Stimulated activated CD4-positive, alpha-beta T cell treated with anti-CD3 and anti-CD28 coated beads, Interleukin-15, amount 100 ng/mL, for 1 hour (primary cell): ENCODE measurements at places on chromosomes 11 and 22.

DNA sequence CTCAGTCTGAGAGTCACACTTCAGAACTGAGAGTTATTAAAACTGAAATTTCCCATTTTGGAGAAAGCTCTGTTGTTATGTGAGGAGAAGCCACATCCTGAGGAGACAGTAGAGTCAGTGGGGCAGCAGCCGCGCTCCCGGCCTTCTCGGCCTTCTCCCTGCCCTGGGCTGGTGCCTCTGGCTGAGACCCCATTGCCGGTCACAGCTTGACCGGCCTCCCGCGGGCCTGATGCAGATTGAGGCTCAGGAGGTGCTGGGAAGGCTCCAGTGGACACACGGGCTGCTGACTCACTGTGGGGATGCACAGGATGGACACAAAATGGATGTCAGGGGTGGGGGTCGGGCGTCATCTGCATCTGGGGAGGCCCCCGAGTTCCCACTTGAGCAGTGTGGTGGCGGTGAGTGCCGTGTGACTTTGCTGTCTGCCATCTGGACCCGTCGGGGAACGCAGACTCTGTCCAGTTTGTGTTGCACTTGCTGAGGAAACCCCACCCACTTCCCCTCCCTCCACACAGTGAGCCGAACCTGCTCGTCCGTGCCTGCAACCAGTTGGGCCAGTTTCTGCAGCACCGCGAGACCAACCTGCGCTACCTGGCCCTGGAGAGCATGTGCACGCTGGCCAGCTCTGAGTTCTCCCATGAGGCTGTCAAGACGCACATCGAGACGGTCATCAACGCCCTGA lies 50.1 kb downstream of the MUC6 start:
- no peak for DNase-seq

- no peak for DNase-seq
Measured at GRCh38 chr11:104003491-104003890, 32.9 kb upstream of the DDI1 start.

GRCh38 chr11:123976770-123977560 lies 616 bp downstream of the OR10S1 start:
- DNase-seq = no peak

- no peak for DNase-seq
Measured at GRCh38 chr11:73808052-73808451, 20.4 kb downstream of the MRPL48 start.

DNA sequence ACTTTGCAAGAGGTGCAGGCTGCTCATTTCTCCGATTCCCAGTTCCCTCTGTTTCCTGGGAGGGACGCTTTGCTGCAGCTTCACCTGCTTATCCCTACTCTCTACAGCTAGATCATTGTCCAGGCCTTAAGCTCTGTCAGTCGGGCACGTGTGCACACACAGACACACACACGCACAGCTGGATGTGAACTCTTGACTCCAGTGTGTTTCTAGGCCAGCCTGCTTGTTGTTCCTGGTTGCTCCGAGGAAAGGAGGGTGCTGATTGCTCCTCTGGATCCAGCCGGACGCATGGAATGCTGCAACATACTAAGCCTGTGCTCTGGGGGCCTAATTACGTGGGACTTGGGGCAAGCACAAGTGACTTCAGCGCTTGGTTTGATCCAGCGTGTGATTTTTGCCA lies 19.7 kb downstream of the ZNRF3 start:
- no peak for DNase-seq

DNA sequence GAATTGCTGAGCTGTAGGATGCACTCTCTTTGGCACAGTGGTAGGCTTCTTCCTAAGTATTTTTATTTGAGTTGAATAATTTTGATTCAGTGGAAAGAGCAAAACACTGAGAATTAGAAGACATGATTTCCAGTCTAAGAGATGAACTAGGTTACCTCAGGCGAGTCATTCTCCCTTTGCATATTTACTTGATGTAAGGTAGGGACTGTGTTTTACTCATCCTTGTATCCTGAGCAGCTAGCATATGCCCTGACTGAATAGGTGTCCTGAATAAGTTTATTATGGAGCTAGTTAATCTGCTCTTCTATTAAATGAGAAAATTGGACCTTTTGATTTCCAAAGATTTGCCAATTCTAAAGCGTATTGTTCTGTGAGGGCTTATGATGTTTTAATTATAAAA lies 50.7 kb downstream of the STIM1 start:
- DNase-seq = no peak

GRCh38 chr11:20564846-20565635 lies 34.4 kb upstream of the SLC6A5 start:
- DNase-seq = no peak

DNA sequence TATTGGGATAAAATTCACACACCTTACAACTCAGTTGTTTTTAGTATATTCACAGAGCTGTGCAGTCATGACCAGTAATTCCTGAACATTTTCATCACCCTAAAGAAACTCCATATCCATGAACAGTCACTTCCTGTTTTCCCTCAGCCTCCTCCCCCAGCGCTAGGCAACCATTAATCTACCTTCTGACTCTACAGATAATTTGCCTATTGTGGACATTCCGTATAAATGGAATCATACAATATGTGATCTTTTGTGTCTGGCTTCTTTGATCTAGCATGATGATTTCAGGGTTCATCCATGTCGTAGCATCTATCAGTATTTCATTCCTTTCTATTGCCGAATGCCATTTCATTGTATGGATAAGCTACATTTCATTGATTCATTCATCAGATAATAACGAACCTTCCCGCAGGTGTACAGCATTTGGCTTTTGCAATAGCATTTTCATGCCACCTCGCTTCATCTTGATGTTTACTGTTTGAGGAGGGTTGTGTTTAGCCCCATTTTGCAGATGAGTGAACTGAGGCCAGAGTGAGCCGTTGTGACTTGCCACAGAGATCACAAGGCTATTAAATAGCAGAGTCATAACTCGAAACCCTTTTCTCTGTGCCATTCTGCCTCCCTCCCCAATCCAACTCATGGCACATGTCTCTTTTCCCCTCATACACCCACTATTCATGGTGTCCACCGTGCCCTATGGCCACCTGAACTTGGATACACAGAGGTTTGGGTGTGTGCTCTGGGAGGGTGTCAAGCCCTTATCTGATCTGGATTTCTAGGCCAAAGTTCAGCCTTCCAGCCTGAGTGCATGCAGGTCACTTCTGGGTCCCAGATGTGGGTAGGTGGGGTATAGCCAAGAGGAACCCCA lies 11.1 kb upstream of the MYH9 start:
- DNase-seq = no peak

DNA sequence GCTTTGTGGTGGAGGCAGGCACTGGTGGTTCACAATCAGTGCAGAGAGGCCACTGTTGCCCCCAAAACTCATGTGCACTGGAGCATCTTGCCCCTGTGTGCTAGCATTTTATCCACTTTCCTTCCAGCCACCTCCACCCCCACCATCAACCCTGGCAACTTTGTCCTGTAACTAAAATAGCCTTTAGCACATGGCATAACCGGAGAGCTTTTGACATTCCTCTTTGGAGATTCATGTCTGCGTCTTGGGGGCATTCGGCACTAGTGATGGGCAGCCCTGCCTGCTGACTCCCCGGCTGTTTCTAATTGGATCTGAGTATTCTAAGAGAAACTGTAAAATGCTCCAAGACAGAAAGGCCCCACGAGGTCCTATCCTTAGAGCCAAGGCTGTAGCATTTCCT lies 15.8 kb downstream of the SHISA8 start:
- DNase-seq = no peak

DNA sequence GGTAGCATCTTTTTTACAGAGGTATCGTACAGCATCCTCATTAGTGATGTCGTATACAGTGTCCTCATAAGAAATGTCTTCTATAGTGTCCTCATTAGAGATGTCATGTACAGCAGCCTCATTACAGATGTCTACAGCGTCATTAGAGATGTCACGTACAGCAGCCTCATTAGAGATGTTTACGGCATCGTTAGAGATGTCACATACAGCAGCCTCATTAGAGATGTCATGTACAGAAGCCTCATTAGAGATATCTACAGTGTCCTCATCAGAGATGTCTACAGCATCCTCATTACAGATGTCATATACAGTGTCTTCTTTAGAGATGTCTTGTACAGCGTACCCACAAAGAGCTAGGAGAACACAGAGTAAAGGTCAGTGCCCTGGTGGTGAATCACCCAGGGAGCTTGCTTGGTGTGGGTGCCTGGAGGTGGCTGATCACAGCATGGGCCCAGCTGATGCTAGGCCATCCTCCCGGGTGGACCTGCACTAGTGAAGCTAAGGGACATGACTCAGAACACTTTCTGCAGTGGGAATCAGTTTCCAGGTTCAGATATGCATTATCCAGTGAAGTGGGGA lies 109.2 kb downstream of the IGLL1 start:
- no peak for DNase-seq

- DNase-seq = no peak
Measured at GRCh38 chr11:78037825-78038620, 14.9 kb upstream of the KCTD14 start.

- no peak for DNase-seq
Measured at GRCh38 chr11:134026655-134027343, 42.1 kb upstream of the JAM3 start.

DNA sequence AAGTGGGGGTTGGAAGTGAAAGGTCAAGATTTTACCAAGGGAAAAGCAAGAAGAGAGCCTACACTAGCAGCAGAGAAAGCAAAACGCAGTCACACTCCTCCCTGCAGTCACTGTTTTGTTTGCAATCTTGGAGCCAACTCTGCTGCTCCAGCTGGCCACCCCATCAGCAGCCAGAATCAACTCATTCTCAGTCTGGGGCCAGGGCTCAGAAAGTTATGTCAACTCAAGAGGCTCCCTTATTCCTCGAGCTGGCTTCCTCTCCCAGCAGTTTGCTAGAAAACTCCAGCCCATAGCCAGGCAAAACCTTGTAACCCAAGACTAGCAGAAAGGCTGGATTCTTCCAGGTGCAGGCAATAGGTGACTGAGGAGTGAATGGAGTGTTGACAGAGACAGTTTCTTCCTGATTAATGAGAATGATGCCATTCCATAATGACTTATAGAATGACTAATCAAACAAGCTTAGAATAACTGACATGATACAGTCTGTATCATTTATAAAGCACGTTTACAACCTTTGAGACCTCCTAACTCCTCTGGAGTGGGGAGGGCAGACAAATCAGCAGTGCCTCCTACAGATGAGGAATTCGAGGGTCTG lies 53.4 kb downstream of the P4HA3 start:
- DNase-seq = no peak

- DNase-seq = no peak
Measured at GRCh38 chr11:129948926-129949466, 53.6 kb upstream of the NFRKB start.

GRCh38 chr11:81839976-81840375 lies 893.7 kb downstream of the FAM181B start:
- DNase-seq = no peak

DNA sequence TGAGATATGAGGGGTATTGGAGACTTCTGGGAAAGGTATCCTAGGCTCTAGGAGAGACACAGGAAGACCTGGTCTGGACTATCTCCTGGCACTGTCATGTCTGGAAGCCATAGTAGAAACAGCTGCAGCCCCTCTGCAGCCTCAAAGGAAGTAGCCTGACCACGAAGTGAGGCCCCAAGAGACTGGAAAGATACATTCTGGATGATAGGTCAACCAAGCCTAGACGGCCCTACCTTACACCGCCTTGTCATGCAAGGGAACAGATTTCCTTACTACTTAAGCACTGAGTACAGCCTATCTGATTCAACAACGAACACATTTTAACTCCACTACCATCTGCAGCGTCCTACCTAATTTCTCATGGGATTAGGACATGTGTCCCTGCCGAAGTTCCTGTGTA lies 31.1 kb downstream of the UQCR10 start:
- no peak for DNase-seq

GRCh38 chr11:67345920-67346819 lies 7.2 kb downstream of the POLD4 start:
- no peak for DNase-seq

DNA sequence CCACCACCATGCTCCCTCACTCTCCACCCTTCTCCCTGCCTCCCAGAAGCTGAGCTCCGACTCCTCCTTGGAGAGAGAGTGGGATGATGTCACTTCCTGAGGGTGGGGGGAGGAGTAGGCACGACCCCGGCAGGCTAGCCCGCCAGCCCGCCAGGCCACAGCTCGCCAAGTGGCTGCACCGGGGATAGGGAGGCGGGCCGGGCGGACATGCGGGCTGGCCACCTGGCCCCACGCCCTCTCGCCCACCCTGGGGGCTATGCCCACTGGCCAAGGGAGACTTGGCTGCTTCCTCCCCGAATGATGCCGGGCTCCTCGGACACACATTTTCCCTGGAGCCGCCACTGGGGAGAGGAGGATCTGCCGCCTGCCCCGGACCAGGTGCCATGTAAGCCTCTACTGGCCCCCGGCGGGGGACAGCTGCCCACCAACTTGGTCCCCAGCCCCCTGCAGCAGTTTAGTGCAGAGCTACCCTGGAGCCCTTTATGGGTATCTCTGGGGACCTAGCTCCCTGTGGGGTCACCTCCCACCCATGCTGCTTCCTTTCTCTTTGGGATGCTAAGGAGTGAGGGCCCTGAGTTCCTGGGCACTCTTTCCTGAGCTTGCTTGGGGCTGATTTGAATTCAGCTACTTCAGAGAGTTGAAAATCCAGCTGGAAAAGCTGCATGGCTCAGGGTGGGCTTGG lies 33.7 kb upstream of the MYRF start:
- no peak for DNase-seq

DNA sequence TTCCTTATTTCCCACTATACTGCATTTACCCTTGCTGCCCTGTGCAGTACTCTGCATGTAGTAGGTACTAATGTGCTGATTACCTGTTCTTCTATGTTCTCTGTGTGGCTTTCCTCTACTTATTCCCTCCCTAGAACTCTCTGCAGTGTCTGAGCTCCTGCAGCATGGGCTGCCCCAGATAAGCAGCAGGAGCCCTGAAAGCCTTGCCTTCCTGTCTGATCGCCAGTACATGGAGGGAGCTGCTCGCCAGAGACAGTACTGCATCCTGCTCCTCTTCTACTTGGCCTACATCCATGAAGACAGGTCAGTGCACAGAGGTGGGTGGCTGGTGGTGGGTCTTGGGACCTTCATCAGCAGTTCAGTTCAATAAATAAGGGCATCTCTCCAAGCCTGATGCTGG lies 42.2 kb upstream of the CCDC134 start:
- DNase-seq = no peak

DNA sequence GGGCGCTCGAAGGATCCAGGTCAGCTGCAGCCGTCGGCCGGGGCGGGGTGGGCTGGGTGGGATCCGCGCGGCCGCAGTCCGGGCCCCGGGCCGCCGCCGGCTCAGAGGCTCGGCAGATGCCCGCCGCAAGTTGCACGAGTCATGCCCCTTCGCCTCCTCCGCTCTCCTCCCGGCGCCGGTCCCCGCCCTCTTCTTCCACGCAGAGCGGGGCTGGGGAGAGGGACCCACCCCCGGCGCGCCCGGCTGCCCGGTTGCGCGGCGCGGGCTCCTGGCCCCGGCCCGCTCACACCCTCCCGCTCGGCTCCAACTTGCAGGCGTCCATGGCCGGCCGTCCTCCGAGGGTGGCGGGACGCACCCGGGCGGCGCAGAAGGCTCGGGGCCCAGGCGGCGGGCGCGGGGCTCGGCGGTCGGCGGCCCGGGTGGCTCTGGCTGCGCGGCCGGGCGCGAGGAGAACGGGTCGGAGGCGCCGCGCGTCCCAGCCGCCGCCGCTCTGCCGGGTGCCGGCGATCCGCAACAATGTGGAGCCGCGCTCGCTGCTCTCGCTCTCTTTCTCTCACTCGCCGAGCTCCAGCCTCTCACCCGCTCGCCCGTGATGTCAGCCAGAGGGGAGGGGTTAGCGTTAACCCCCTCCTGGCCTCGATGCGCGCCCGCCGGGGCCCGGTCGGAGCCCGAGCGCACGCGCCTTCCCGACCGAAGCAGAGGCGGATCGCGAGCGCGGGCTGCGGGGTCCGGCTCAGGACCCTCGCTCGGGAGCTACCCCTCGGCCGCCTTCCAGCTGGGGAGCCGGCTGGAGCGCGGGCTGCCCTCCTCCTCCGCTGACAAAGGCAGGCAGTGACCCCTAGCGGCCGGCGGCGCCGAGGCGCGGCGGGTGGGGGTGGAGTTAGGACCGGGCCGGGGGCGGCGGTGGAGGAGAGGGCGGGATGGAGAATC lies at the start of gene NECTIN1:
TSS of gene NECTIN1 (minus strand) at position 550 of the 930 bp plus-strand sequence. CDS start 647 bp downstream, outside the sequence.
- peak; percentile 84 for DNase-seq
